ENCODE measurements at places on chromosomes 5 and 9.

- DNase-seq = no peak
These were observed 35.8 kb upstream of the SHISAL2B start for GRCh38 chr5:64654561-64654938.

DNA sequence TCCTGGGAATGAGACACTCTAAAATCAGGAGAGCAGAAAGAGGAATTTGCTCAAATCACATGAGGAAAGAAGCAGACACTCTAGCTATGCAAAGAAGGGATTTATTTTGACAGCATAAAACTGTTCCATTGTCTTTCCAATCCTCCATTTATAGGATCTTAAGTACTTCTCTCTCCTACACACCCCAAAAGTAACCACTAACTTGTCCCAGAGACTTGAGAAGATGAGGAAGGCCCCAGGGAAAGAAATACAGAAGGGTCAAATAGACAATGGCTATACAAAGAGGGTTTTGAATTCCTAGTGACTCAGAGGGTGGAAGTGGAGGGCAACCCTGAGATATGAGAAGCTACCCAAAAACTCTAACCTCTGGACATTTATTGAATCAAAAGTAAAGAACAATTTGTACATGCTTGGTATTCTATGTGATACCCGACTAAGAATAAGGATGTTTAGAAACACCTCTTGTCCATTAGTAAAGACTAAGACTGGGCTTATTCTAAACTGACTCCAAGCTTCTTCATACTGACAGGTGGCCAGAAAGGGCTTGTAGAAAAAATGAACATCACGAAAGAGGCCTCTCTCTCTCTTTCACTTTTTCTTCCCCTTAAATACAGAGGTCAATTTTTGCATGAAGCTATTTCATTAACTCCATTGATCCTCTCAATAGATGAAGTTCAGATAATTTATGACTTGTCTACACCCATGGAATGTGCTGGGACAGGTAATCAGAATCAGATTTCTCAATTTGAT lies 20.6 kb downstream of the DMAC1 start:
- DNase-seq = no peak

DNA sequence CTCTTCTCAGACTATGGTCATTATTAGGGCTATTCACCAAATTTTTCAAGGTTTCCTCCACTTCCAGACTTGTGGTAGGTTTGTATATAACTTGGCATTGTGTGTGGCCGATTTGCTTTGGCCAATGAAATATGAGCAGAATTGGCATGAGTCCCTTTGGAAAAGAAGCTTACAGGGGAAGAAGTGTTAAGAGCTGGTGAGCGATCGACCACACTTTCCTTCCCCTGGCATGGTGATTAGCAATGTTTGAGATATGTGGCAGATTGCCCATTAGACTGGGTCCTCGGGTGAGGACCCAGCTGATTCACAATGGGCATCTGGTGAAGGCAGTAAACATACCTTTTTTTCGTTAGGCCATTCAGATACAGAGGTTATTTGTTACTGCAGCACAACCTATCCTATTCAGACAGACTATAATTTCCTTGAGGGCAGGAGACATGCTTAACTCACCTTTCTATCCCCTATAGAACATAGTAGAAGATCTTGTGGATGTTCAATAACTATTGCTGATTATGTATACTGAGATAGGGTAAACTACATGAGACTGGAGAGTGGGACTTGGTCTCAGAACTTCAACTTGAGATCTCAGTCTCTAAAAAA lies 62.8 kb upstream of the KLF9 start:
- DNase-seq = no peak

- no peak for DNase-seq
These were observed 43.4 kb upstream of the SLC9A3 start for GRCh38 chr5:567664-568060.

DNA sequence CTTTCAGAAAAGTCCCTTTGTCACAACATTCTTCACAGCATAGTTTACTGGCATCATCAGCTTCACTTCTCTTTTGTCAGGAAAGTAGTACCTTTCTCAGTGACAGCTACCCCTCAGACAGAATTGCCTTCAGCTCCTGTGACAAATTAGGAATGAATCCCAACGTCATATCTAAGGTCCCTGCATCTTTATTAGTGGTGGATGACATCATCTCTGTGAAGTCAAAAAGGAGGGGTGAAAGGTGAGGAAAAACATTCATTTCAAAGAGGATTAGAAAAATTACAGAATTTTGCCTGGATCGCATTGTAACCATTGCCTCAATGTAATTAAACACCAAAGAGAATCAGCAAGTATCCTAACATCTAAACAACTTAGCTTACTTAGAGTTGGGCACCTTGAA lies 7.9 kb upstream of the INSL6 start:
- no peak for DNase-seq

GRCh38 chr5:140588311-140589070 lies 23.9 kb downstream of the SLC35A4 start:
- no peak for DNase-seq

- no peak for DNase-seq
These were observed 18.7 kb upstream of the EEIG1 start for GRCh38 chr9:127999461-127999860.

DNA sequence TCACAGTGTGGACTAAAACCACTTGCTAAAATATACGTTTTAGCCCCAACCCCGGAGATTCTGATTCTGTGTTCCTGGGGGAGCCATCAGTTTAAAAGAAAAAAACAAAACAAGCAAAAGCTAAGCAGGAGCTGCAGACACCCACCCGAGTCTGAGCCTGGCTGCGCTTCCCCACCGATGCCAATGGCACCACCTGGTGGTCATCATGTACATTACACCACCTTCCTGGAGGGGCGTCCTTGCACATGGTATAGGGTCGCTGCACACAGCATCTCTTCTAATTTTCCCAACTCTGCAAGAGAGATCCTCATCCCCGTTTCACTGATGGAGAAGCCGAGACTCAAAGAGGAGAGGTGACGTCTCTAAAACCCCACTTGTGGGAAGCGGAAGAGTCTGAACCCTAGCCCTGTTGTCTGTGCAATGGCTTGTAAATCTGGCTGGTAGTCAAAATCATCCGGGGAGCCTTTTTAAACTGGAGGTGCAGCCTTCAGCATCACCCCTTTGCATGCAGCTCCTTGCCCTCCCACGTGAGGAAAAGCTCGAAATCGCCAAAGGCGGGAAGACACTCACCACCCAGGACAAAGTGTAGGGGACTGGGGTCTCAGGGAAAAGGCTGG lies 23.1 kb upstream of the CNOT6 start:
- peak; percentile 31 for DNase-seq

- DNase-seq = no peak
These were observed 8.6 kb downstream of the ZBTB26 start for GRCh38 chr9:122922713-122923112.

- DNase-seq = no peak
These were observed 344.6 kb downstream of the OSTF1 start for GRCh38 chr9:75432888-75433287.

DNA sequence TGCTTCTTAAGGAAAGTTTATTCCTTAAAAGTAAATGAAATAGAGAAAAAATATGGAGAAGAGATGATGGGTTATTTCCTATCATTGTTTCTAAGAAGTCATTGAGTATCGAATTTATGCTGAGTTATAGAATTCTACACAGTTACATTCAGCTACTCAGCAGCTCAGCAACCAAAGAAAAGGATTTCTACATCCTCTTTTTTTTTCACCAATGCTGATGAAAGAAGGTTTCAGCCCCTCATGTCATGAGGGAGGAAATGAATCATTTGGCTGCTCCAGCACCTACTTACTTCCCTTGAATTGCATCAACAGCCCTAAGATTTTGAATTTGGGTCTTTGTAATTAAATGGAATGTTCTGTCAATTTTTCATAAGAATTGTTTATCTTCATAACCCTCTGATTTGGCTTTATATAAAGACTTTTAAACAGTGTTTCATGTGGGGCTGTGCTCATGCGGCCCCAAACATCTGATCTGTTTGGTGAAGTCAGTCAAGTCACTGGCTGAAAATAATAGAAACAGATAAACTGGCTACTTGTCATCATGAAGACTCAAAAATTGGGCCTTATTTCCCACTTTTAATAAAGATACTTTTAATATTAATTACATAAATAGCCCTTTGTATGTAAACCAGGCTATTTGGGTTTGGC lies 18.5 kb upstream of the SNX2 start:
- DNase-seq = no peak

DNA sequence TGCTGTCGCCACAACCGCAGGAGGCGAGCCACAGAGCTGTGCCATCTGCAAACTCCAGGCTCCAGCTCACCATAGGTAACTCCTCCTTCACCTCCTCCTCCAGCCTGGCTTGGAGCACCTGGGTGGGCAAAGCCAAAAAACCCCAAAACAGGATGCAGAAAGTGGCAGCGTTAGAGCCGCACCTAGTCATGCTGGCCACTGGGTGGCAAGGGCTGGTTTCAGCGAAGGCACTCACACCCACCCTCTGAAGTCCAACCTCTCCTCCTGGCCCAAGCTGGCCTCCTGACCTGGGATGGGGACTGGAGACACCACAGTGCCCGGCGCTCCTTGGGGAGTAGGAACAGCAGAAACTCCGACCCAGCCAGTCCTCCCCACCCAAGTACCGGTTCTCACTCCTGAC lies 28.7 kb upstream of the ZNF354B start:
- DNase-seq = no peak

DNA sequence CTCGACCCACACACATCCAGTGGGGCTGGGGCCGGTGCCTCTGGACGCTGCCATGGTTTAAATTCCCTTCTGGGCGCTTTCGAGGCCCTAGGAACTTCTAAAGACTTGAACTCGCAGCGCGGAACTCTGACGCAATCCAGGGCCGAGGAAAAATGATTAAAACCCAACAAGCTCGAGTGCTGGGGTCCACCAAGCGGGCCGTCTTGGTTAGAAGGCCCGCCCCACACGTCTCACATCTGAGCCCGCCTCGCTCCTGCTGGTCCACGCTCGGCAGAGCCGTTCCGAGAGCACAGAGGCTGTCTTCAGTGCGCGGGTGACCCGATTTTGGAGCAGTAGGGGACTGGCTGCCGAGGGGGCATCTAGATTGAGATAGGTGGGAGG lies 1.5 kb downstream of the CRHBP start:
- DNase-seq = no peak

- no peak for DNase-seq
These were observed 140.2 kb upstream of the MYO10 start for GRCh38 chr5:17076272-17076671.

- no peak for DNase-seq
These were observed 311.8 kb upstream of the DMRT1 start for GRCh38 chr9:529731-530130.

GRCh38 chr9:135941288-135941995 lies 19.7 kb downstream of the UBAC1 start:
- DNase-seq = no peak

DNA sequence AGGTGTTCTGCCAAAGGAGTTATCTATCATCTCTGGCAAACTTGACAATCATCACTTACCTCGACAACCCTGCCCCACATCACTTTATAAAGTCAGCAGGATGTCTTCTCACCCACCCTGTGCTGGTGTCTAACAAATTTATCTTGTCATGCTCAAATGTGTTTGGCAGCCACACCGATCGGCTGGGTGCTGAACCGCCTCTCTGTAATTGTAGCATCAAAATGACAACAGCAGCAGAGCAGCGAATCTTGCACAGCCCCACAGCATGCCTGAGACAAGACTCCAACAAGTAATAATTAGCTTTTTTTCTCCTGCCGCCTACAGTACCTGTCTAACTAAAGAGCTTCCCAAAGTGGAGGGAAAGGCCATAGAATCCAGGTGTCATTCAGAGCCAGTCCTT lies 176.2 kb downstream of the NR3C1 start:
- DNase-seq = no peak

DNA sequence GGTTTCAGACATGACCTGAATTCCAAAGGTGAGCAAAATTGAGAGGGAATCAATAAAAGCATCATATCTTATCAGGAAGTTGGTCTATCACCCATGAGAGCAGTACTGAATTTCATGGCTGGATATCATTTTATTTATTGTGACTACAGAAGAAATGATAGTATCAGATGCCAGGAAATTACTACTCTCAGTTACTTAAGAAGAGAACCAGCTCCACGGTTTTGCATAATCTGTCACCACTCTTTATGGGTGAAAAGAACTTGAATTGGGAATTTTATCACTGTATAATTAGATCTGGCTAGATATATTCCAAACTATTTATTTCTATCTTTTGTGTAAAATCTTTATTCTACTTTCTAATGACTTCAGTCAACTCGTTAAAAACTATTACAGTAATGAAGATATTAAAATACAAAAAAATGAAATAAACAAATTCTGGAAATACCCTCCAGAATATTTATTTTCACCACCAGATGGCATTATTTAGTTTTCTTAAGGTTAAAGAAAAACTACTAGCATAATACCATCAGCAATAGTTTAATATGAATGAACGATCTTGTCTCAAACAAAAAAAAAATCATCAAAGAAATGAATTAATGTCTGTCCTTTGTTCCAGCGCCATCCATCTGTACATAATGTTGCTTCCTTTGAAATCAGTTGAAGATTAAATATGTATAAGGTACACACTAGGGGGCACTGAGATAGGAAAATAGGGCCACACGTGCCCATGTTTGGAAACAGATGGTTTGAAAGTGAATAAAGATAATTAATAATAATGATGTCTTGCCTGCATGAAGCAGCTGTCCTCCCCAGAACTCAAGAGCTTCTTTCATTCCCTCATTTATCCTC lies 84.7 kb upstream of the SLCO6A1 start:
- DNase-seq = no peak

- no peak for DNase-seq
These were observed 38.0 kb downstream of the PALM2AKAP2 start for GRCh38 chr9:109817846-109818472.

DNA sequence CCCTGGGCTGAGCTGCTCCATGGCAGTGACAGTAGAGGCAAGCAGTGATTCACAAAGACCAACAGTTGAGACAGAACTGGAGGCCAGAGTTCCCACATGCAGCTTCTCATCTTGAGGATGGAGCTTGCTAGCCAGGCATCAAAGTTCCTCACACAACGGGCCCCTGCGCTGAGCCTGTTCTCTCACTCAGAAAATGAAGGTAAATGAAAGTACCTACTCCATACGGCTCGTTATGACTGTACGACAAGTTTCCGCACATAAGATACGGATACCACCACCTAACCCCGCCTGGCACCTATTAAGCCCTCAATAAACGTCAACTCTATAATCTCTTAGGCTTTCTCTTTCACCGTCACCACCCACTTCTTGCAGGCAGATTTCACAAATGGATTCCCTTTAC lies 12.9 kb downstream of the NOL6 start:
- DNase-seq = no peak

Measured in stimulated activated CD8-positive, alpha-beta memory T cell treated with anti-CD3 and anti-CD28 coated beads, Interleukin-4, amount 100 ng/mL, for 1 hour (primary cell).